Right atrium auricular region (tissue), 2 donors: ENCODE measurements at places on chromosomes 7 and 10. TPM values are rescaled to one million over a fixed set of nuclear protein-coding genes. Genes with fewer than 3 reads are reported as not detected.

DNA sequence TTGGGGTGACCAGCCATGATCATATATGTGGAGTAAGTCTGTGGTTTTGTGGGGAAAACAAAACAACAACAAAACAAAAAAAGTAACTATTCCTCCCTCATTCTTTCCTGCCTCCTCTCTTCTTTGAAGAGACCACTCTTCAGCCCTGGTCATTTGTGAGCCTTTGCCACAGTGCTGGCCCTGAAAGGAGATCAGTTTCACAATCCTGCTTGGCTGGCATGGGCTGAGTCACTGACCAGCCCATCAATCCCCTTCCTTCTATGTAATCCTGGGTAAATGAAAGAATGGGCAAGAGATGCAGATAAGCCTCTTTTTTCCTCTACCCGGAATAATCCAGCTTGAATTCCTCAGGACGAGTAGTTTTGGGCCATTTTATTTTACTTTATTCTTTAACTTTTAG, 13.6 kb downstream of the CSTF2T start:
- no peak for DNase-seq

GRCh38 chr10:112811741-112812551, 138.1 kb upstream of the TCF7L2 start:
- peak; percentile 60 for DNase-seq

- DNase-seq = no peak
Observed at GRCh38 chr7:38675494-38676106, 44.4 kb upstream of the AMPH start.

DNA sequence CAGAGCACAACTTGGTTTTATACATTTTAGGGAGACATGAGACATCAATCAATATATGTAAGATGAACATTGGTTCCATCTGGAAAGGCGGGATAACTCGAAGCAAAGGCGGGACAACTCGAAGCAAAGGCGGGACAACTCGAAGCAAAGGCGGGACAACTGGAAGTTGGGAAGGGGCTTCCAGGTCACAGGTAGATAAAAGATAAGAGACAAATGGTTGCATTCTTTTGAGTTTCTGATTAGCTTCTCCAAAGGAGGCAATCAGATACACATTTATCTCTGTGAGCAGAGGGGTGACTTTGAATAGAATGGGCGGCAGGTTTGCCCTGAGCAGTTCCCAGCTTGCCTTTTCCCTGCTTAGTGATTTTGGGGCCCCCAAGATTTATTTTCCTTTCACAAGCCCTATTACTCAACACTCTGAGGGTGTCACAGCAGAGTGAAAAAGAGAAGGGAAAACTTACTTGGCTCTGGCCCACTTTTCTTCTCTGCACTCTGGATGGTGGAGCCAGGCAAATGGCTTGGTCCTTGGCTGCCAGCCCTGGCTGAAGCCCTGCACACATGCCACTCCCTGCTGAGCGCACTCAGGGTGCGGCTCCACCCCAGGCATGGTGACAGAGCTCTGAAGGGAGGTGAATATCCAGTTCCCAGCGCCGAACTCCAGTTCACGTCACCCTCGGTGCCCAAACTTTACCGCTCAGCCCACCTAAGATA, 46.7 kb downstream of the PARD3 start:
- DNase-seq = peak; percentile 74

- no peak for DNase-seq
Observed at GRCh38 chr10:62037166-62037831, 135.8 kb downstream of the ARID5B start.

DNA sequence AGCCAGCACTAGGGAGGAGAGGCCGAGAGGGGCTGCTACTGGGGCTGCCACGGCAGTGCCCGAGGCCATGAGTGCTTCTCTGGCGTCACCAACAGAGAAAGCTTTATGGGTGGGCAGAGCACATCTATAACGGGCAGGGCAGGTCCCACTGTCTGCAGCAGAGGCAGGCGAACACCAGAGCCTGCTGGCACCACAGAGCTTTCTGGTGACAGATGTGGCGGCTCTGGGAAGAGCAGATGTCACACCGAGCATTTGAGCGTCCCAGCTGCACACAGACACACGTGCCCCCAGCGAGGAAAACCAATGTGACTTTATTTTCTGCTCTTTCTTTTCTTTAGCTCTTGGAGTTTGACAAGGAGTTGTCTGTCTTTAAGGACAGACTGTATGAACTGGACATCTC, 20.5 kb downstream of the NKX6-2 start:
- no peak for DNase-seq

- DNase-seq = no peak
Observed at GRCh38 chr10:36681751-36682632, 443.4 kb upstream of the ANKRD30A start.

- no peak for DNase-seq
Observed at GRCh38 chr10:3330663-3331062, 158.1 kb upstream of the PITRM1 start.

- DNase-seq = no peak
Observed at GRCh38 chr10:121405096-121405495, 193.1 kb downstream of the FGFR2 start.

DNA sequence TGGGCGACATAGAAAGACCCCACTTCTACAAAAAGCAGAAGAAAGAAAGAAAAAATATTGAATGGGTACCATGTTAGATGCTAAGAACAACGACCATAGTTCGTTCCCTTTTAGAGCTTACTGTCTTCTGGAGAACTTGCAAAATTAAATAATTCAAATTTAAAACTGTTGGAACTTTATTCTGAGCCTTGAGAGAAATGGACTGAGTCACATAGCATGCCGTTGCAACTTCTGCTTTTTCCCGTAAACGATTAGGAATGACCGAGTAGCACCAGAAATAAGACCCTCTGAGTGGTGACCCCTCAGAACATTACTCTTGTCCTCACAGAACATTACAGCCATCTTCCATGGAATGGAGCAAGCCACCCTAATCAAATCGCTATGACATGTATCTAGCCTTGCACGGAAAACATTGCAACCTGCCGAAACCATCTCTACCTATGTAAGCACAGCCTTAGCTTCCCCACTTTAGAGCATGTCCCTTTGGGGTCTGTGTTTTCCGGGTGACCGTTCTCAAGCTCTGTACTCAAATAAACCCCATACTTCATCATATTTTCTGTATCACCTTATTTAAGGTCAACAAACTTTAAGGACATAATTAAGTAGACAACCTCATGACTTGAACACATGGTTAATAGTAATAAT, 179.1 kb downstream of the PRKCQ start:
- DNase-seq = no peak

GRCh38 chr7:69078997-69079769, 519.1 kb upstream of the AUTS2 start:
- DNase-seq = no peak

GRCh38 chr10:18664841-18665478, 5.7 kb downstream of the ARL5B start:
- DNase-seq = no peak

GRCh38 chr7:84647797-84648757, 453.5 kb upstream of the SEMA3A start:
- DNase-seq = no peak

- DNase-seq = no peak
Observed at GRCh38 chr10:91745090-91745831, 53.0 kb upstream of the TNKS2 start.

- DNase-seq = no peak
Observed at GRCh38 chr7:20514364-20514763, 101.1 kb upstream of the ABCB5 start.

- DNase-seq = no peak
Observed at GRCh38 chr7:55441002-55441401, 75.9 kb downstream of the LANCL2 start.

DNA sequence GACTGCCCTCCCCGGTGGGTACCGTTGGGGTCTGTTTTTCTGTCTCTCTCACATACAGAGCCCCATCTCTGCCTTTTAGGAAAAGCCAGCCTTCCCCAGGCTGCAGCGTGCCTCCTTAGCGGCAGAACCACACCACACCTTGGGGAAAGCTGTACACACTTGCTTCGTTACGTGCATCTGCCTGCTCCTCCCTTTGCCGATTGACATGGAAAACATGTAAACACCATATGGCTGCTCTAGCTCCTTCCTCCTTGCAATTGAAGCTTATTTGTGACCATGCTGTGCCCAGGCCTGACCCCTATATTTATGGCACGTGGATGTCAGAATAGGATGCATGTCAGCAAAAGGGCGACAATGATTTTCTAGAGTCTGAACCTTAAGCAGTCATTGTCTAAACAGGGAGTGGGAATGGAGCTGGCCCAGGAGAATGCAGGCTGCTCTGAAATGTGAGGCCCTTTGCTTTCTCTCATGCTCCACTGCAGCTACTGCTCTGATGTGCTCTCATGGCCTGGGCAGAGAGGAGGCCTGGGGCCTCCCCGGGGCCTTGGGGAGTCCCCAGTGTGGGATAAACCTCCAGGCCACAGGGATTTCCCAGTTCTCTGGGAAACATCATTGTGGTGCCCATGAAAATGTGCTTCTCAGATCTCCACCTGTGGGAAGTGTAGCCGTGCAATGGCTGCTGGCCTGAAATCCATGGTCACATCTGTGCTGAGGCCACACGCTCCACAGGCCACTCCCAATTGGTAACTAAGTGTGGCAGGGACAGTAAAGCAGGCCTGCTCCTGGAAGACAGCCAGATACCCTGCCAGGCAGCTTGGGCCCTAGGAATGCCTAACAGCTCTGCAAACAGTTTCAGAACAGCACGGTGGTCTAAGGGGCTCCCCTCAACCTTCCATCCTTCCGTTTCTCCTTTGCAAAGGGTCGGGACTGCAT, 18.6 kb downstream of the PDE6C start:
- DNase-seq = no peak

- no peak for DNase-seq
Observed at GRCh38 chr7:67913604-67914003, 917.0 kb downstream of the TYW1 start.

DNA sequence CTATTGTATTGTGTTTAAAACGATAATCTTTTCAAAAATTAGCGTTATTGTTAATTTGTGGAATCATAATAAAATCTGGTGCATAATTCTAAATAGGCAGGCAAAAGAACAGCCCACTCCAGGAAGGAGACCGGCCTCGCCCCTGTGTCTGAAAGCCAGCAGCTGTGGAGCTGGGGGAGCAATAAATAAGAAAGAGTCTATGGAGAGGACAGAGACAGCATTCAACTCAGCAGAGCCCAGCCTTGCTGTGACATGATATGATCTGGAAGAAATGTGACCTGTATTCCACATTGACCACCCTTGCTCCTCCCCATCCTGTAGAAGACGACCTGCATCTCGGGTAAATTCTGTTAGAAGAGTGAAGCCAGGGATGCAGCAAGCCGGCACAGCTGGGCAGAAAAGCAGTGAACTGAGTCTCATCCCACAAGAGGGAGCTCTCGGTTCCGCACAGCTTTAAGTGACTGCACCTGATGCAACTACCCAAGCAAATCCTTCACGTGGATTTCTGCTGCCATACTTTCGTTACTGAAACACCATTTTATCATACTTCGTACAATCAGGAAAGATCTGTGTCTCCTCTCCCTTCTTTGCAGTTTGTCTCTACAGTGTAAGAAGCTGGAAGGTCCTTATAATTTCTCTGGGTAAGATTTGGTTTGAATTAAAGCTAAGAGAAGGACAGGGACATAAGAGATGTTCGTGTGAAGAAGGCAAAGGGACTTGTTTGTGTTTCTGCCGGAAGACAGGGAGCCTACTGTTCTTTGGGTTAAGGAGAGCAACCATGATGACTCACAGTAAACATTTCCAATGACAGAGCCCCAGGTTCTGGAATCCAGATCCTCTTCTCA, 427.1 kb downstream of the GPAM start:
- DNase-seq = no peak

DNA sequence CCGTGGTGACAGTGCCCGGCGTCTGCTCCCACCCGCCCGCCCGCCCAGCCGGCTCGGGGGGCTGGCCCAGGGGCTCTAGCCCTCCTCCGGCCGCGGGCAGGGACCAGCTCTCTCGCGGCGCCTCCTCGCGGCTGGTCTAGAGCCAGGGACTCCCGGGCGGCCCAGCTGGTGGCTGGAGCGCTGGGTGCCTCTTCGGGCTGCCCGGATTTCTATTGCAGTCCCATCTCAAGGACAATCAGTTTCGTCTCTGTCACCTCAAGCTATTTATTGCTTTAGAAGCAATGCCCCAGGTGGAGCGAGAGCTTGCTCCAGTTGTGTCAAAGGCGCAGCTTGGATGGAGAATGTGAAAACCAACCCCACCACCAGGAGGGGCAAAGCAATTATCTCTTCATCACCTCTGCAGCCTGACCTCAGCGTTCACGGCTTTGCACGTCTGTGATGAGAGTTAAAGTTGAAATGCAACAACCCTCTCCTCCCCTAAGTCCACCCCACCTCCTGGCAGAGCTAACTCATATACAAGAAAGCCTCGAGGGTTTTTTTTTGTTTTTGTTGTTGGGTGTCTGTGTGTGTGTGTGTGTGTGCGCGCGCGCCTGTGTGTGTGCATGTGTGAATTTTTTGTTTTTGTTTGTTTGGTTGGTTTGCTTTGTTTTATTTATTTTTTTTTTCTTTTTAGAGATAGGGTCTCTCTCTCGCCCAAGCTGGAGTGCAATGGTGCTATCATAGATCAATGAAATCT, at the start of gene ITGA8:
Gene ITGA8, minus strand, starts transcription at position 24 of the 736 bp plus-strand sequence. CDS start 151 bp downstream, outside the sequence.
- DNase-seq = no peak

DNA sequence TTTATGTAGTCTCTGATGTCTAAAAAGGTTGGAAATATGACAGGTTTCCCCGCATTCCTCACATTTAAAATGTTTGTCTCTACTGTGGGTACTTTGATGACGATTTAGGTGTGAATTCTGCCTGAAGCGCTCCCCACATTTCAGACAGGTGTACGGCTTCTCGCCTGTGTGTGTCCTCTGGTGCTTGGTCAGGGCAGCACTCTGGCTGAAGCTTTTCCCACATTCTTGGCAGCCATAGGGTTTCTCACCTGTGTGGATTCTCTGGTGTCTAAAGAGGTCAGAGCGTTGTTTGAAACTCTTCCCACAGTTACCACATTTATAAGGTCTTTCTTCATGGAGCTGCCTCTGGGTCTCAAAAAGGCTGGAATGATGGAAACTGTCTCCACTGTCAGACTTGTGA, 6.3 kb downstream of the ZNF394 start:
- DNase-seq = no peak

FAM13C gene
- total RNA-seq = 4.4 TPM

LRRC17 gene
- 9.9 TPM for total RNA-seq
